Activated T-cell treated with anti-CD3 and anti-CD28 coated beads, Interleukin-2, amount 50 U/mL, for 24 hours (primary cell): ENCODE measurements at places on chromosomes 16 and 17.

GRCh38 chr17:41415411-41415810 lies 9.0 kb downstream of the KRT37 start:
- DNase-seq: no peak

- DNase-seq: no peak
Observed at GRCh38 chr17:9937901-9938300, 32.8 kb upstream of the RCVRN start.

DNA sequence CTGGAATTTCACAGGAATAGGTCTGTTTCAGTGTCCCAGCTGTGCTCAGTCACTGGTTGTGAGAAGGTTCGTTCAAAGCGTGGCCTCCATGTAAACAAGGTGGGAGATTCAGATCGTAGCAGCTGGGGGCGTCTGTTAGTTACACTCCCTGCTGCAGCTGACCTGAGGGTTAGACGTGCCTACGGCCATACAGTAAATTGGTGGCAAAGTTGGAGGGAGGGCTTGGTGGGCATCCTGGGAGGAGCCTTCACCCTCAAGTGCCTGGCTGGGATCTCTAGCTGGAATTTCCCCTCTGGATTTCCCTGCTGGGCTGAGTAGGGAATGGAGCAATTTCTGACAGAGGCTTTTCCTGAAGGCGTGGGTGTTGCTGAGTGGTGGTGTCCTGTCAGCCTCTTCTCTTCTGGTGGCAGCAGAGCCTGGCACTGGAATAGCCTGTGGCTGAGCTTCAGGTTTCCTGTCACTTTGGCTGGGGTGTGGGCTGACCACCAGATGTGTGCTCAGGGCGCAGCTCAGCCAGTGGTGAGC lies 6.4 kb downstream of the FCSK start:
- DNase-seq: no peak

DNA sequence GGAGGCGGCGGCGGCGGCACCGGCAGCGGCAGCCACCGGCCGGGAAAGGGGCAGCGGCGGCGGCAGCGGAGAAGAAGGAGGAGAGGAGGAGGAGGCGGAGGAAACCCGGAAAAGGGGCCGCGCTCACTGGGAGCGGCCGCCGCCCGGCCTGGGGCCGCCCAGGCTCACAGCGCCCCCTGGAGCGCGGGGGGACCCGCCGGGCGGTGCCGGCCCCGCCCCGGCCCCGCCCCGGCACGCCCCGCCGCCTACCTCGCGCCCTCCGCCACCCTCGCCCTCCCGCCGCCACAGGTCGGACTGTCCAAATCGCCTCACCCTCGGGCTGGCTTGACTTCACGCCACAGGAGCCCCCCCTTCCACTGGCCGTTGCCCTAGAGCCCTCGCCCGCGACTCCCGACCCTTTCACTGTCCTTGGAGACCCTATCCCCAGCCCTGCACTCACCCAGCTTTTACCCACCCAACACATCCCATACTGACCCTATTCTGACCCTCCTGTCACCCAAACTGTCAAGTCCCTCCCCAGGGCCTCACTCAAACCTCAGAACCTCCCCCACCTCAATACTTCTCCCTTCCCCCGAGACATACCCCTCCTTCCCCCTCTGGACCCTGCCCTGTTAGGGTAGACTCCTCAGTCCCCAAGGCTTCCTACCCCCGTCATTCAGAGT lies at the start of gene CSNK2A2:
CSNK2A2 (minus strand) TSS at position 85 of the 662 bp plus-strand sequence. CDS start 370 bp downstream, outside the sequence.
- peak; percentile 82 for DNase-seq

DNA sequence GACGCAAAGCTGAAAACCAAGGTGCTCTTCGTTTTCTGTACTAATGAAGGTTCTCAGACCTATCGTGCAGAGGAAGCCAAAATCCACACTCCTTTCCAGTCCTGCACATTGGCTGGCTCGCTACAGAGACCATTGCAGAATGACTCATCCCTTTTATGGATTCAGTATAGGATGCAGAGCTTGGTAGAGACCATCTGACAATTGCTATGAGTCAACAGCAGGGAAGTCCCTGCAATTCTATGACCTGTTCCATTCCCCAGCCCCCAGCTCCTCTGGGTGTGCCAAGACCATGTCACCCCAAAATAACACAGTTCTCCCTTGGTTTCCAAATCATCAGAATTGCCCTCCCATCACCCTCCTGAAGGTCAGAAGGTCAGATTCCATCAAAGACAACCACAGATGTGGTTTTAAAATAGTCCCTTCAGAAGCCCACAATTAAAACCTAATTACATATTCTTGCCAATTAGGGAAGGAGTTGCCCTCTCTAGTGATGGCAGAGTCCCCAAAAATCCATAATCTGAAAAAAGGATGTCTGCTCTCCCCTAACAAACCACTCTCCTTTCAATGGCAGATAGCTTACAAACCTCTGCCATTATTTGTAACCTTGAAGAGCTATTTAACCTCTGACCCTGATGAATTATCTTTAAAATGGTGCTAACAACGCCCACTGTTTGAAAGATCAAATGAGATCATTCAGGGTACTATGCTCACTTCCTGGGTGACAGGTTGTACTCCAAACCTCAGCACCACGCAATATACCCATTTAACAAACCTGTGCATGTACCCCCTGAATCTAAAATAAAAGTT lies 108.2 kb upstream of the RBBP6 start:
- no peak for DNase-seq

- DNase-seq: no peak
Observed at GRCh38 chr16:67915831-67916723, 15.6 kb downstream of the CTRL start.

- no peak for DNase-seq
Observed at GRCh38 chr16:49026566-49027181, 255.0 kb downstream of the CBLN1 start.

DNA sequence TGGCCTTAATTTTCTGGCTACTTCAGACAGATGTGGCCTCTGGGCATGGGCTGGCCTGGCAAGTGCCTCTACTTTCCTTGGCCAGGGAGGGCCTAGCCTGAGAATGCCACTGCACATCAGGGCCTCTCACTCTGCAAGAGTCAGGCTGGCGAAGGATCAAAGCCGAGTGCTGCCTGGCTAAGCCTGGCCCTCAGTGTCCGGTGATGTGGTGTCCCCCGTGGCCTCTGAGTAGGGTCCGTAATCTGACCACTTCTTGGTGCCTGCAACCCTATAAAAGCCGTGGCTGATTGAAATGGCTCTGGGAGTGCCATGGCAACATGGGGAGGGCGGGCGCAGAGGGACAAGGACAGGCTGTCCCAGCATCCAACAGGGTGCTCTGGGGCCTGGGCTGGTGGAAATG lies 30.2 kb downstream of the TBX4 start:
- peak; percentile 20 for DNase-seq

DNA sequence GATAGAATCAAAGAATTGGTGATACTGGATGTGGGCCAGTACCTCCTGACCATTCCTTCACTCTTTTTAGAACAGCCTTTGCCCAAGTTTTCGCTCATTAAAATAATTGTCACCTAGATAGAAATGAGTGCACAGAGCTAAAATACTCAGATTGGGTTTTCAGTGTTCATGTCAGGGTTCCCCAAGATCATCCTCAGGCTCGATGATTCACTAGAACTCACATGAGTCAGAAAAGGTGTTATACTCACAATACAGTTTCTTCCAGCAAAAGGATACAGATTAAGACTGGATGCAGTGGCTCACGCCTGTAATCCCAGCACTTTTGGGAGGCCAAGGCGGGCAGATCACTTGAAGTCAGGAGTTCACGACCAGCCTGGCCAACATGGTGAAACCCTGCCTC lies 19.9 kb downstream of the ERCC4 start:
- no peak for DNase-seq

DNA sequence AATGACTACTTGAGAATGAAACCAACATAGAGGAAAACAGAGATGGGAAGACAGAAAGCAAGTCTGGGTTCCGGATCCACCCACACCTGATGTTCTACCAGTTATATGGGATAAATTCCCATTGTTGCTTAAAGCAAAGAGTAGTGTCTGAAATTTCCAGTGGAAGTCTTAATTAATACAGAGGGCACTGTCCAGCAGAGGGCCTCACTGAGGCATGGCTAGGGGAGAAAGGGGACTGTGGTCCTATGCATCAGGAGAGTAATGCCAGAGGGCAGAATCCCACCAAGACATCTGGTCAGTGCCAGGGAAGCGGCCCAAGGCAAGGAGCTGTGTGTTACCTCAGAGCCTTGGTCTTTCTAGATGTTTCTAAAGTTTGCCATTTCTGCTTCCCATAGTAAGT lies 7.5 kb upstream of the UMOD start:
- DNase-seq: no peak

DNA sequence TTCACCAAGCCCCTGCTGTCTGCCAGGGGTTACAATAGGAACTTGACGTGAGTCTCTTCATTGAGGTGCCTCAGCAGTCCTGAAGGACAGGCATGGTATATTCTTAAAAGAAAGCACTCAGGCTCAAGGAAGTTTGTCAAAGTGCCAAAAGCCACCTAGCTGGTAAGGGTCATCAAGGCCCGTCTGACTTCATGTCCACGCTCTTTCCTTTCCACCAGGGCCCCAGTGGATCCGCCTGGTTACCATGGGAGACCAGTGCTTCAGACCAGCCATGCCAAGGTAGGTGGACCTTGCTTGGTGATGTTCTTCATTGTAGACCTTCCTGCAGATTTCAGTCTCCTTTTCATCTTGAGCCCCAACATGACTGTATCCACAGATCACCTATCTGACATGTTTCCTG lies 27.6 kb upstream of the CCL1 start:
- DNase-seq: no peak

GRCh38 chr17:80104321-80104955 lies 3.1 kb downstream of the GAA start:
- no peak for DNase-seq

DNA sequence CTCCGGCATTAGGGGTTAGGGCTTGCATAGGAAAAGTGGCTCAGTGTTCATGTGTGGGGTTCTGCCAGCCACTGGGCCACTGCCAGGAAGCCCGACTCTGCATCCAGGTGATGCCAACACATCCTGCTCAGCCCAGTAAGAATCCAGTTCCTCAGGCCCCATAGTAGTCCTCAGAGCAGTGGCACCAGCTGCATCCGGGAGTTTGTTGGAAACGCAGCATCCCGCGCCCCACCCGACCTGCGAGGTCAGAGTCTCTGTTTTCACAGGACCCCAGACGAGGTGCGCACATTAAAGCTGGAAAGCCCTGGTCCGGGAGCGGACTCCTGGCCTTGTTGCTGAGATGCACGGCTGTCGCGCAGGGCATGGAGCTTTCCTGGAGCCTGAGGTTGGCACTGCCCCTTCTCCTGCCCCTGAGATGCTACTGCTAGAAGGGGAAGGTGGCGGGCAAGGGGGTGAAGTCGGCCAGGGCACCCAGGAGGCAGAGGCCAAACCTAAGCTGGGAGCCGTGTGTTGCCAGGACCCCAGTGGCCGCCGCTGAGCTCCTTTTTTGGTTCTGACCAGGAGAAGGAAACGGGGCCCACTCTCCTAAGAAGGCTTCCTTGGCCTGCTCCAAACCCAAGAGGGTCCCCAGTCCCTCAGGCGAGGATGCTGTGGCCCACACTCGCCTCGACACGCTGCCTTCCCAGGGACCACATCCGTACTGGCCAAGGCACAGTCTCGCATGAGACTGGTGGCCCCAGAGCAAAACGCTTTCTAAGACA lies 44.4 kb downstream of the NOS2 start:
- peak; percentile 27 for DNase-seq
